Neural cell (in vitro differentiated cells): ENCODE measurements at places on chromosomes 12 and 14. TPM values are rescaled to one million over a fixed set of nuclear protein-coding genes. Genes with fewer than 3 reads are reported as not detected.

ACTR6 gene
- 76.3 and 128 TPM in 2 replicates for polyA plus RNA-seq

SPSB2 gene
- 12.8 and 14.2 TPM in 2 replicates for polyA plus RNA-seq

TSPAN19 gene
- polyA plus RNA-seq = 3.5 and 4.8 TPM in 2 replicates

ASCL1 gene
- polyA plus RNA-seq = 3.4 and 5.0 TPM in 2 replicates

TAS2R42 gene
- not detected in 2 replicates for polyA plus RNA-seq

KRT71 gene
- not detected in 2 replicates for polyA plus RNA-seq

NRL gene
- 9.5 TPM in 2 replicates for polyA plus RNA-seq

NFE2 gene
- not detected in 2 replicates for polyA plus RNA-seq

LPAR5 gene
- 0.48 TPM in 1 of 2 replicates, not detected in the other for polyA plus RNA-seq

MYL2 gene
- polyA plus RNA-seq = not detected in 2 replicates

TSFM gene
- polyA plus RNA-seq = 30.2 and 37.8 TPM in 2 replicates

PRR13 gene
- polyA plus RNA-seq = 6.4 and 11.2 TPM in 2 replicates

TAS2R50 gene
- 2.4 TPM in 1 of 2 replicates, not detected in the other for polyA plus RNA-seq

LBHD2 gene
- polyA plus RNA-seq = not detected in 2 replicates

OVCH1 gene
- 0.72 and 0.83 TPM in 2 replicates for polyA plus RNA-seq

JPH4 gene
- polyA plus RNA-seq = 68.2 and 76.9 TPM in 2 replicates

CLBA1 gene
- 27.8 and 28.6 TPM in 2 replicates for polyA plus RNA-seq
